Inflammatory macrophage treated with lipopolysaccharide for 4 hours (primary cell): ENCODE measurements at places on chromosomes 6 and 20.
A peak's percentile ranks its signal among the peaks of the same experiment; 100 is the strongest.

GRCh38 chr6:105458551-105458950 is 55.7 kb upstream of the PREP start:
- DNase-seq, result peak; percentile 21

DNA sequence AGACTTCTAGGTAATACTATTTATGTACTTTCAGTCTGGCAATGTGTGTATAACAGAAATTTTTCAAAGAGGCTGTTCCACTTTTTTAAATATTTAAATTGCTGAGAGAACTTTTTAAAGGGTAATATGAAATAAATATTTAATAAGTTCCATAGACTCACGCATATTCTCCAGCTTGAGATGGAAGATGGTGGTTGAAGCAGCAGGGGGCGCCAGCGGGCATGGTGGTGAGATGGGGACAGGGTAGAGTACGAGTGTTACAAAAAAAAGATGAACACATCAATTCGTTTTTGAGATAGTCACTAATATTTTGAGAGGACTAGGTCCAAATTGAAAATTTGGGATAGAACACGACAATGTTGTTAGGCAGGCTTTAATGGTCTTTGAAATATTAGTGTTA is 68.4 kb downstream of the RSPO3 start:
- peak; percentile 72 for DNase-seq

DNA sequence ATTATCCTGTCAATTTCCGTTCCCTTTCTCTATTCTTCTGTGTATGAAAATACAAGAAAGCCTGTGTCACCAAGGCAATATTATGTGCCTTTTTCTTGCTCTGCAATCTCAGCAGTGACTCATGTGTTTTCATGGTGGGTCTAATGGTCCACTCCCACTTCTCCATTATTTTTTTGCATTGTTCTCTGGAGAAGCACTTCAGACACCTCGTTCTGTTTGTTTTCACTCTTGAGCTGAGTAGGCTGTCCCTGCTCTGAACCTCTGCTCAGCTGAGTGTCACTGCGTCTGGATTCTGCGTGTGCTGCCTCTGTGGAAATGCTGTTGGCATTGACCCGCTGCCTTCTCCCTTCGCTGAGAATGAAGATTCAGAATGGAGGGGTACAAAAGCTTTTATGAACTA is 230.6 kb downstream of the TMEM242 start:
- peak; percentile 62 for DNase-seq

GRCh38 chr6:44917430-44917829 is 410.7 kb upstream of the RUNX2 start:
- no peak for DNase-seq

DNA sequence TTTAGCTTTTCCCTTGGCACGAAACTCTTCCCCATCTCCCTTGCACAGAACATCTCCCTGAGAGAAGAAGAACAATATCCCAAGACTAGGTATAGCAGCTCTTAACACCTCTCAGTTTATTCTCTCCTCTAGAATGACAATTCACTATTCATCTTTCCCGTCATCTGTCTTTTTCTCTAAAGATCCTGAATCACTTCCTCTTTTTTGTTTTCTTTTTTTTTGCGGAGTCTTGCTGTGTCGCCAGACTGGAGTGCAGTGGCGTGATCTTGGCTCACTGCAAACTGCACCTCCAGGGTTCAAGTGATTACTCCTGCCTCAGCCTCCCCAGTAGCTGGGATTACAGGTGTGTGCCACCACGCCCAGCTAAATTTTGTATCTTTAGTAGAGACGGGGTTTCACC is 574.4 kb upstream of the MAP3K7 start:
- no peak for DNase-seq

DNA sequence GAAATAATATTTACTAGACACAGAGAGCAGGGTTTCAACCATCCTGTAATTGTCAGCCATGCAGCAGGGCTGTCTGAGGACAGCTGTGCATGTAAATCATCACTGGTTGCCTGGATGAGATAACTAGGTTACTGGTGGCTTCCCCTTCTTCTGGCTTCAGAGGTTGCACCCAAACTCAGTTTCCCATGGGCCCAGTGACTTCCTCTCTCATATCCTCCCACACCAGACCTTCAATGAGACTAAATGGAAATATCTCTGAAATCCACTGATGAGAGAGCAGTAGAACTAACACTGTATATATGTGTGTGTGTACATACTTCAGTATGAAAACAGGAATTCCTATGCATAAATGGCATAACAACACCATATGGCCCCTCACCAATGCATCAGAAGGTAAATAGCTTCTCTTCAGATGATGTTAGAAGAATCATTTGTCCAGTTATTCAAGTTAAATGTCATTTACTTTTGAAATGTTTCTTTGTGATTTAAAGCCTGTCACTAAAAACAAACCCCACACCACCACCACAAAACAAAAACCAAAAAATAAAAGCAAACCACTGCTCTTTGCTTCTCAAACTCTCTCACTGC is 51.0 kb upstream of the IL20RA start:
- peak; percentile 95 for DNase-seq

GRCh38 chr6:99409672-99410071 is 15.4 kb downstream of the PNISR start:
- DNase-seq, result no peak

- no peak for DNase-seq
Measured at GRCh38 chr6:153210083-153210482, 79.0 kb upstream of the RGS17 start.

GRCh38 chr6:12058172-12058961 is 46.3 kb downstream of the HIVEP1 start:
- DNase-seq, result peak; percentile 73

DNA sequence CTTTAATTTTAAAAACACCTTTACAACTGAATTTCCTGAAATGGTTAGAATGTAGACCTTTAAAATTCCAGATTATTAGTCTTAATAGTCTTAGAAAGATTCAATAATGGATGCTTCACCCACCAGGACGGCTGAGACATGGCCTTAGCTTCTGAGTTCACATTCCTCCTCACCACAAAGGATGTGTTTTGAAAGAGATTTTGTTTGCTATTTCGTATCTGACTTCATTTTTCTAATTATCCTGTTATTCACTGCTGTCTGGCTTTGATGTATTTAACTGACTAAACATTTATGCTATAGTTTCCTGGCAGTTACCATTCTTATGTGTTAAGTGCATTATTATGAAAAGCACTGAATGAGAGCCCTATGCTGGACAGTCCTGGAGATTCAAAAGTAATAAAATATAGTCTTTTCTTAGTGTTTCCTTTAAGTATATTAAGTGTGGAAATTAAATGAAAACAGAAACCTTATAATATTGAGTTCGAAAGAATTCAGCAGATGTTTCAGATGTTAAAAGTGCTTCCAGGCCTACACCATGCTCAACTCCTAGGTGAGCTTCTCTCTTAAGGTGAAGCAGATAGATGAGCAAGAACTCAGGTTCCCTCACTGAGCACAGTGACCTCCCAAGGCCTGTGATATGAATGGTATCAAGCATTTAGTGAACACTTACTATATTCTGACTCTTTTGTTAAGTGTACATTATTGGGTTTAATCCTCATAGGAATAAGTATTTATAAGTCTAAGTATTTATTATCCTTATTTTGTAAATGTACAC is 40.3 kb downstream of the MAP3K4 start:
- DNase-seq, result no peak

DNA sequence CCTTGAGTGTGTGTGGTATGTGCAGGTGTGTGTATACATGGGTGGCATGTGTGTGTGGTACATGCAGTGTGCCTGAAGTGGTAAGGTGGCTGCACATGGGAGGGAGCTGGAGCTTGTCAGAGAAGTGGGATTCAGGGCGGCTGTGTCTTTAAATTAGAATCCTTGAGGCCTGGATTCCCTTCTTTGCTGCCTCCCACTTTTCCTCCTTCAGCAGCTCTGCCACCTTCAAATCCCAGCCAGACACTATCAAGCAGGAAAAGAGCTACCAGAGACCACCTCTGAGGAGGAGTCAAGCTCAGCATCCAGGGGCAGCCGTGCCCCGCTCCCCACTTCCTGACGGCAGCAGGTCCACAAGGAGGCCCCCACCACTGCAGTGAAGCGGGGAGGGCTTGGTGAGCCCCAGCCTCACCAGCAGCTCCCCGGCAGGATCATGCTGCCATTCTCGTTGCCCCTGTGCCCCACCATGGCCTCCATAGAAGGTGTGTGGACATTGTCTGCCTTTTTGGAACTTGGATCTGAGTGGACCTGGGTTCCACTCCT is 131.0 kb upstream of the MLN start:
- DNase-seq, result no peak

- DNase-seq, result peak; percentile 34
Measured at GRCh38 chr20:49729780-49730179, 16.1 kb upstream of the B4GALT5 start.

DNA sequence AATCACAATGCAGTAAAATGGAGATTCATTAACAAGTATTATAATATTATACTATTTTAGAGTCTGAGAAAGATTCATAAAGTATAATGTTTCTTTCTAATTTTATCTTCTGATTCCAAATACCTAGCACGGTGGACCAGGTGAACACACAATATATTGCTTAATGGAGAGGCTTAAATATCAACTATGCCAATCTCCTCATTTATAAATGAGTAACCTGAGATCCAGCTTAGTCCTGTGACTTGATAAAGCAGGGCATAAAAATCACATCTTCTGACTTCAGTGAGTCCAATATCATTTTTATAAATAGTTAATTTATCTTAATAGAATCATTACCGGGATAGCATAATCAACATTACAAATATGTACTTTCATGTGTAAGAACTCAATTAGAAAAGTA is 144.4 kb upstream of the GJE1 start:
- DNase-seq, result no peak

GRCh38 chr20:40643891-40644290 is 45.1 kb downstream of the MAFB start:
- DNase-seq, result no peak

- DNase-seq, result no peak
Measured at GRCh38 chr20:63733117-63733516, 3.3 kb upstream of the LIME1 start.

DNA sequence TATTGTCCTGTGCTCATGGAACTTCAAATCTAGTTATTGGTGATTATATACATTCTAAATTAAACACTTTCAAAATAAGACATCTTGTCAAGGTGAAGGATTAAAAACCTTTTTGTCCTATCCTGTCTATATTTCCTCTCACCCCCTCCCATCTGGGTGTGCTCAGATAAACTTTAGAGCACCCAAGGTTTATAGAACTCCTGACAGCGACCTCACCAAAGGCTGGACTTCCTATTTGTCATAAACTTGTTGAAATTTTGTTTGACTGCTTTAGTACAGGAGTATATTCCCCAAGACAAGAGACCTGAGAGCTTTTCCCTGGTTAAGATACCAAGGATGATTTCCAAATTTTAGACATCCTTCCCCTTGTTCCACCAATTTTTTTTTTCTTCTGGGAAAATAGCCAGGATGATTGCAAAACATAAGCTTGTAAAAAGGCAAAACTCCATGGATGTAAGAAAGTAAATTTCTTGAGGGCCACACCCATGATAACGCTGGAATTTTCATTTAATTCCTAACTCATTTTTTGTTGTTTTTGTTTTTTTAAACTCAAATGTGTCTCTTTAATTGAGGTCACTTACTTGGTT is 33.0 kb downstream of the CARMIL1 start:
- peak; percentile 29 for DNase-seq

- DNase-seq, result no peak
Measured at GRCh38 chr6:37612475-37612874, 85.2 kb downstream of the MDGA1 start.

- DNase-seq, result no peak
Measured at GRCh38 chr6:168695701-168696100, 254.7 kb downstream of the SMOC2 start.

DNA sequence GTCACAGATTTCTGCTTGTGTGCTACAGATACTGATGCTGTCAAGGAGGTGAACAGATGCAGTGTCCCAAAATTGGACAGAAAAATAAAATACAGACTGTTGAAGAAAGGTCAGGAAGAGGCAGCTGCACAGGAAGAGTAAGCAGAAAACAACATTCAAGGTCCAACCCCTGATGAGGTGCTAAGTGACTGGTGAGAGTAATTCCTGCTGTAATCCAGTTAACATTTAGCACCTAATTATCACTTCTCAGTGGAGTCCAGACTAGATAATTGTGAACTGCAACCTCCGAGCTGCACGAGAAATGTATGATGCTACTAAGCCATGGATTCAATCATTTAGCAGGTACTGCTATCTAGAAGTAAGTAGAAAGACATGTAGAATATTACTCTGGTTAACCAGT is 36.3 kb upstream of the NRSN1 start:
- no peak for DNase-seq

GRCh38 chr20:21505810-21506530 is 7.9 kb downstream of the NKX2-2 start:
- peak; percentile 48 for DNase-seq
